Stimulated activated CD4-positive, alpha-beta T cell treated with anti-CD3 and anti-CD28 coated beads, TNF-alpha, amount 100 ng/mL, for 1 hour (primary cell): ENCODE measurements at places on chromosomes 4 and X.

- DNase-seq = no peak
Measured at GRCh38 chrX:42143866-42144592, 220.7 kb upstream of the CASK start.

DNA sequence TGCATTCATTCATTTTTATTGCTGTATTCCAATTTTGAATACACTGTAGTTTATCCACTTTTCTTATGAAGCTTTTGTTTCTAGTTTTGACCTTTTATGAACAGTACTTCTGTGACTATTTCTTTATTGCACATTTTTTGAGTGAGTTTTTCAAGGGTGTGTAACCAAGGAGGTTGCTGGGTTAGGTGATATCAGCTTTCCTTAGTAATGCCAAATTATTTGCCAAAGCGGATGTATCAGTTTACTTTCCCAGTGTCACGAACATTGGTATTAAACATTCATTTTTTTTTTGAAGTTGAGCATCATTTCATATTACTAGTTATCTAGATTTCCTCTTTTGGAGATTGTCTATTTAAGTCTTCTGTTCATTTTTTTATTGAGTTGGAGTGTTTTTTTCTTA is 32.9 kb downstream of the STIM2 start:
- no peak for DNase-seq

DNA sequence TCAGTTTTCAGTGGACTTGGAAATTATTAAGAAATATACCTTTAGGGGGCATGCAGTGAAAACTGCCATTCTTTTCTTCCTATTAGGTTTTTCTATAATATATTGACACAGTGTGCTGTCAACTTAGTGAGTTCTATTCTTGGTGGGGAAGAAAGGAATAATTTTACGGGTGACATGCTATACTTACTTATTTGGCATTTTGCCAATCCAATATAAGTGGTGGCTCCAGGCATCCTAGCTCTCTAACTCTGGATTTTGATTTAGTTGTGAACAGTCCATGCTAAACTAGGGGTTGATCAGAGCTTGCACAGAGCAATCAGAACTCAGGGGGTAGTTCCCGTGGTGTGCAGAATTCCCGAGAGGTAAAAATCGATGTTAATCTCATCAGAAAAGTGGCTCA is 277.7 kb upstream of the FTHL17 start:
- DNase-seq = no peak

GRCh38 chr4:33625748-33626147 is 2618.6 kb downstream of the ARAP2 start:
- DNase-seq = no peak
